SK-N-DZ (cell line): ENCODE measurements at places on chromosomes 4 and X.
A peak's percentile ranks its signal among the peaks of the same experiment; 100 is the strongest.

- DNase-seq, result no peak
These were observed 42.8 kb downstream of the HTT-AS start for GRCh38 chr4:3031357-3032082.

- DNase-seq, result no peak
These were observed 57.6 kb upstream of the LGI2 start for GRCh38 chr4:25088093-25088952.

DNA sequence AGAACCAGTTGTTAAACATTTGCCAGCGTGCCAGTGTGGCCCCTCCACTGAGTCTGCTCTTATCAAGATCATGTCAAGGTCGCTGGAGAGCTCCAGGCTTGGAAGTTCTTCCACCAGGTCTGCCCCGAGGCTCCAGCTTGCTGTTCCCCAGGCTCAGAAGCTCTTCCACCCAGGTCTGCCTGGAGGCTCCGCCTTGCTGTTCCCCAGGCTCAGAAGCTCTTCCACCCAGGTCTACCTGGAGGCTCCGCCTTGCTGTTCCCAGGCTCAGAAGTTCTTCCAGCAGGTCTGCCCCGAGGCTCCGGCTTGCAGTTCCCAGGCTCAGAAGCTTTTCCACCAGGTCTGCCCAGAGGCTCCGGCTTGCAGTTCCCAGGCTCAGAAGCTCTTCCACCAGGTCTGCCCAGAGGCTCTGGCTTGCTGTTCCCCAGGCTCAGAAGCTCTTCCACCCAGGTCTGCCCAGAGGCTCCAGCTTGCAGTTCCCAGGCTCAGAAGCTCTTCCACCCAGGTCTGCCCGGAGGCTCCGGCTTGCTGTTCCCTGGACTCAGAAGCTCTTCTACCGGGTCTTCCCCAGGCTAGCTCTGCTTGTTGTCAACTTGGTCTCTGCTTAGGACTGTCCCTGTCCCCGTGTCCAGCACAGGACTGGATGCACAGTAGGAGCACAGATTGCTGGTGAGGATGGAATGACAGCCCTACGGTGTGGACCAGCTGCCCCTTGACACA lies 54.4 kb downstream of the HMX1 start:
- no peak for DNase-seq

DNA sequence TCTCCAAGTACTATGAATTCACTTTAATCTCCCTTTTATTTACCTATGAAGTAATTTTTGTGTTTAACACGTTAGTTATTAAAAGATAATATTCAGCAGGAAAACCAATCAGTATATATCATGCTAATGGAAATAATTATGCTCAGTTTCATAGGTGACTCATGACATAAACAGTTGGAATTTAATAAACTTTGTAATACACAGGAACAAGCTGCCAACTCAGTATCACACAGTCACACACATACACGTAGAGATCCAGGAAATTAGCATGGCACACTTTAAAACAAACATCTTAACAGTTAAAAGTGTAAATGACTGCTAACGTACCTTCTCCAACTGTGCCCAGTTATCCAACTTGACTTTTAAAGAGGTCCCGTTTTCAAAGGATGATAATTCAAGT lies 2.3 kb downstream of the SPATA4 start:
- no peak for DNase-seq

- no peak for DNase-seq
These were observed 30.8 kb downstream of the NDNF start for GRCh38 chr4:121041307-121042090.

GRCh38 chrX:138026211-138026610 lies 460.3 kb downstream of the ZIC3 start:
- DNase-seq, result peak; percentile 16

DNA sequence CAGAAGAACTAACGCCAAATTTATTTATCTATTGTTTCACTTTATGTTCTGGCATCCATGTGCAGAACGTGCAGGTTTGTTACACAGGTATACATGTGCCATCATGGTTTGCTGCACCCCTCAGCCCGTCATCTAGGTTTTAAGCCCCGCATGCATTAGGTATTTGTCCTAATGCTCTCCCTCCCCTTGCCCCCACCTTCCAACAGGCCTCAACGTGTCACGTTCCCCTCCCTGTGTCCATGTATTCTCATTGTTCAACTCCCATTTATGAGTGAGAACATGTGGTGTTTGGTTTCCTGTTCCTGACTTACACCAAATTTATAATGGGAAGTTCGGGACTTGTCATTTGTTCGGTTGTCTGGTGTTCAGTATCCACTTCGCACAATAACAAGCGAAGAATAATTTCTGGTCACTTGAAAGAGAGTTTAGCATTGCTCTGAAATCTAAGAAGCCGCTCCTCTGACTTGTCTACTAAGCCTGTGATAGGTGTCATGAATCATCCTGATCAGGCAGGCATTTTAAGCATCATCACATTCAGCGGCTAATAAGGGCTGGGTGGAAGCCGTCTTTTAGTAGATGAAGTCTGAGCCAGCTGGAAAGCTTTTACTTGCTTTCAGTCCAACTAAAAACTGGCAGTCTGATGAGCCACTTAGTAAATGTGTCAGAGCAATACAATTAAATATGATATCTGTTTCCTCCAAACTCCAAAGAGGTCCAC lies 1065.7 kb upstream of the PABPC4L start:
- no peak for DNase-seq

DNA sequence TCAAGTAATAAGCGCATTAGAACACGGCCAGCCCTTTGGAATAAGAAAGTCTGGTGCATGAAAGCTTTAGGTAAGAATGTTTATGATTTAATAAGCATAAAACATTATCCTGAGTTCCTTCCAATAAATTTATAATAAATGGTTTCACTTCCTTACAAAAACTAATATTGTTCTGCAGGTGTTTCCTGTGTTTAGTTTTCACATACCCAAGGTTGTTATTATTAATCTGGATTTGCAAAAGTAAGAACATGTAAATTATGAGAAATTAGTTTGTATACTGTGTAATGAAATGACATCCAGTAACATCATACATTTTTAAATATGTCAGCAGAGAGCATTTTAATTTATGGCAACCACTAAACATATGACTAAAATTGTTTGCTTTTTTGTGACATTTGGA lies 72.1 kb downstream of the BANK1 start:
- DNase-seq, result no peak

GRCh38 chr4:87093443-87094123 lies 126.8 kb downstream of the KLHL8 start:
- DNase-seq, result peak; percentile 65

GRCh38 chrX:70166601-70167590 lies 10.4 kb upstream of the DGAT2L6 start:
- no peak for DNase-seq

DNA sequence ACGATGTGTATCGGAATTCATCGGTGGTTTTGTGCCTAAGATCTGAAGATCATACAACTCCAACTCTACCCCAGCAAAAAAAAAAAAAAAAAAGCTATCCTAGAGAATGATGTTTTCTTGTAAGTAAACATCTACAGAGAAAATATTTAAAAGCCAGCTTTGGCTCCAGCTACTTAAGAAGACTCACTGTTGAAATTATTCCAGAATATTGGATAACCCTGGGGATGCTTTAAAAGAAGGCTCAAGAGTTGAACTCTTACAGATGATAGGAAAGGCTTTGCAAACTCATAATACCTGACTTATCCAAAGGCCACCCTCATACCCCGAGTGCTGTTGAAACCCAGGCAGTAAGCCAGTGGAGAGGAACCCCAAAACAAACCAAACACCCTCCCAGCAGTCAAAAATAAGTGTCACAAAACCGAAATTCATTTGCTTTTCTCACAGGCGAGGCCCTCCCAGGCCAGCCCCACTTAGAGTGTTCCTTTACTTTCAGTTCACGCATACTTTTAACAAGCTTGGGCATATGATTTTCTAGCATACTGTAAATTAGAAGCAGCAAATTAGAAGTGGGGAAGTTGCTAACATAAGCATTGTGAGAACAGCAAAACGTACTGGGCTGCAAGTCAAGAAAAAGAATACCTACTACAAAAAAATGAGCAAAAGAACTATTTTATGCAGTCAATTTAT lies 2.7 kb upstream of the AMELX start:
- DNase-seq, result no peak

GRCh38 chrX:29348288-29348687 lies 761.0 kb downstream of the IL1RAPL1 start:
- no peak for DNase-seq

DNA sequence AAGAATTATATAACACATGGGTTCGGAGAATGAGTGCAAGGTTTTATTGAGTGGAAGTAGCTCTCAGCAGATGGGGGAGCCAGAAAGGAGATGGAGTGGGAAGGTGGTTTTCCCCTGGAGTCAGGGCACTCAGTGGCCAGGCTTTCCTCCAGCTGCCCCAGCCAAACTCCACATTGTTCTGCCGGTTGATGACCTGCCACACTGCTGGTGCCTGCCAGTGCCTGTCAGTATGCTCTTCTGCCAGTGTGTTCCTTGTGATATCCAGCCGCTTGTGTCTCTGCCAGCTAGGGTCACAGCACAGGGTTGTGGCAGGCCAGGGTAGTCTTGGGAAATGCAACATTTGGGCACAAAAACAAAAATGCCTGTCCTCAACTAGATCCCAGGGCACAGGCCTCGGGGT lies 604.8 kb upstream of the TECRL start:
- no peak for DNase-seq

GRCh38 chr4:31793907-31794306 lies 1073.7 kb downstream of the PCDH7 start:
- no peak for DNase-seq

GRCh38 chr4:184350964-184351363 lies 123.4 kb downstream of the IRF2 start:
- DNase-seq, result no peak

- DNase-seq, result peak; percentile 85
These were observed at the start of gene KIAA0232 for GRCh38 chr4:6782147-6782845. KIAA0232 (plus strand) TSS chr4:6782727; CDS start chr4:6824454, 41,727 bp downstream.

DNA sequence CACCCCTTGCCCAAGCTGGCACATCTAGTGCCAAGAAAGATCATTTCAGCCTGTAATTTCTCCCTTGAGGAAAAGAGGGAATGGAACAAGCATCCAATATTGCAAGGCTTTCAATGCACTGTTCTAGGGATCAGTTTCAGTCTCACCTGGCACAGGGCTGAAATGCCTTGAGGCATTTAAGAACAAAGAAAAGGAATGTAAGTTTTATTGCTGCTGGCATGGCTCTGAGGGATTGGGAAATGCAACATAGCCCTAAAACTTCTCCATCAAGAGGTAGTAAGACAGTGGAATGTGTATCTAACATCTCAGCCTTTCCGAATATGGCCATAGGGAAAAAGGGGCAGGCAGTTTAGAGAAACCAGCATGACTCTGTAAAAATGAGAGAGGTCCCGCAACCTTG lies 732.6 kb upstream of the LCORL start:
- no peak for DNase-seq

GRCh38 chrX:1536712-1537030 lies 314 bp downstream of the P2RY8 start:
- DNase-seq, result no peak

GRCh38 chr4:114673306-114673705 lies 74.7 kb downstream of the UGT8 start:
- no peak for DNase-seq

GRCh38 chrX:10043386-10043785 lies 76.2 kb downstream of the CLDN34 start:
- DNase-seq, result no peak

DNA sequence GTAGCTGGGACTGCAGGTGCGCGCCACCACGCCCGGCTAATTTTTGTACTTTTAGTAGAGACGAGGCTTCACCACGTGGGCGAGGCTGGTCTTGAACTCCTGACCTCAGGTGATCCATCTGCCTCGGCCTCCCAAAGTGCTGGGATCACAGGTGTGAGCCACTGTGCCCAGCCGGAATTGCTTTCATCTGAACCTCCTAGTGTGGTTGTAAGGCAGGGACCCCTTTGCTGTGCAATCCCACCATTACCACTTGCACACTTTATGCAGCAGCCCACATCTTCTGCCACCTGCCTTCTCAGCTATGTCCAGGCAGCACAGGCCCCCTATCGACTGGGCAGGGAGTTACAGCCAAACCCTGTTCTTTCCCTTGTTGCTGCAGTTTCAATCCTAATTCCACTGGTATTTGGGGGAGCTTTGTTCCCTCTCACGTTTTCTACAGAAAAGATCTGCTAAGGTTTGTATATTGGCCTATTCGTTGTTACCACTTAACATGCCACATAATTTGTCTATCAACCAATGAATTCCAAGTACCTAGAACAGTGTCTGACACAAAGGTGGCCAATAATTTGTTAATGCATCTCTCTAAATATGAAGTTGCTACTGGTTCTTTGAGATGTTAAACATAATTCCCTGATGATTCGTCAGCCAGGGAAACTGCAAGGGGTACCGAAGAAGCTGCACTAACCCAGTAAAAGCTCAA lies 6.5 kb downstream of the RPL39 start:
- peak; percentile 45 for DNase-seq

DNA sequence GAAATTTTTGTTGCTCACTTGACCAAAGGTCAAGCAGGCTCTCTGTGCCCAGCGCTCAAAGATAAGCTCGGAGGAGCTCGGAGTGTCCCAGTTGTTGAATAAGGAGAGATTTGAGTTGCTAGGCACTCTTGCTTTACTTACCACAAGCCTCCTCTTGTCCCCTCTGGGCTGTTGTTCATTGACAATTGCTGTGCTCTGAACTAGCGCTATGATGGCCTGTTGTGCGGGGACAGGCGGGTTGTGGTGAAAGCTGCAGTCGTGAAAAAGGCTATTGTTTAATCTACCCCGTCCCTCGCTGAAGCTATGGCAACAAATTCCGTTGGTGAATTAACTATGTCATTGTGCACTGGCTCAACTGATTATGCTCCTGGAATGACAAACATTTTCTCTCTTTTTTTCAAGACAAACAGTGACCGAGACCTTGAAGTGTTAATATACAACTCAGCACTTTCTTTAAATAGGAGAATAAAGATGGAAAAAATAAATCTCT lies 21.0 kb upstream of the POLA1 start:
- DNase-seq, result no peak

- no peak for DNase-seq
These were observed 12.8 kb upstream of the SCARB2 start for GRCh38 chr4:76226418-76226817.

GRCh38 chrX:1661922-1662221 lies 47.0 kb downstream of the ASMT start:
- DNase-seq, result no peak

DNA sequence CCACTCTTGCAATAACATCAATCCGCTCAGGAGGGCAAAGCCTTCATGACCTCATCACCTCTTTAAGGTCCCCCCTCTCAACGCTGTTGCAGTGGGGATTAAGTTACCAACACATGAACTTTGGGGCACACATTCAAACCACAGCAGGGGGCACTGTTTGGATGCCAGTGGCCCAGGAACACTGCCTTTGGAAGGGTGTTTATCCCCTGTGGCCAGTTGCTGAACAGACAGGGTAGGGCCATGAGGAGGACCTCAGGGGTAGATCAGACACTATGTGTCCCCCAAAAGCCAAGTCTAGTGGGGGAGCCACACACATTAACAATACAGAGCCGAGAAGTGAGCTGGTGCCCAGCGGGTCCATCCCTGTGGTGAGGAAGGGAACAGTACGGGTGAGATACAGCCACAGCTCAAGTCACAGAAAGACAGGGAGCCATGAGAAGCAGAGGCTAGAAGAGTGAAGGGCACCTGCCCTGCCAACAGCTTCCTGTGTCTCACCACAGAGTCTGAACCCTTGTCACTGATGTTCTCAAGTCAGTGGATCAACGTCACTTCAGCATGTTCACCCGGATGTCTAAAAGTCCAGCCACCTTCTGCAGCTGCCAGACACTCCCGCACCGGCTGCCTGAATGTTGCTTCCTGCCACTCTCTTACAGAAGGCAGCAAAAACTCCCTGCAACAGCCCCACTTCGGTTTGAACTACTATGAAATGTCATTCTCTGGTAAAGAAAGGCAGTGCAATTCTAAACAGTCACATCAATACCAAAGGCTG lies 19.9 kb upstream of the MXD4 start:
- no peak for DNase-seq

GRCh38 chr4:146415829-146416228 lies 105.9 kb downstream of the SLC10A7 start:
- no peak for DNase-seq
